ENCODE measurements at places on chromosomes 7 and 10. TPM values are rescaled to one million over a fixed set of nuclear protein-coding genes. Genes with fewer than 3 reads are reported as not detected.
A peak's percentile ranks its signal among the peaks of the same experiment; 100 is the strongest.

The FAM25A gene
- total RNA-seq, result not detected

The TAS2R5 gene
- total RNA-seq, result 2.5 TPM

The GPR146 gene
- 9.2 TPM for total RNA-seq

The SLC26A5 gene
- not detected for total RNA-seq

The ARMC3 gene
- total RNA-seq, result not detected

The PNLIPRP2 gene
- not detected for total RNA-seq

The MMD2 gene
- not detected for total RNA-seq

The AKR1C8 gene
- not detected for total RNA-seq

GRCh38 chr7:22363756-22364422, 6.9 kb upstream of the RAPGEF5 start:
- peak overlapping the region; percentile 45 for H3K4me3 ChIP-seq
- H3K4me1 ChIP-seq, result peaks cover 68% of the 10 kb centered on the region
- H3K27ac ChIP-seq, result peak overlapping the region; percentile 99

DNA sequence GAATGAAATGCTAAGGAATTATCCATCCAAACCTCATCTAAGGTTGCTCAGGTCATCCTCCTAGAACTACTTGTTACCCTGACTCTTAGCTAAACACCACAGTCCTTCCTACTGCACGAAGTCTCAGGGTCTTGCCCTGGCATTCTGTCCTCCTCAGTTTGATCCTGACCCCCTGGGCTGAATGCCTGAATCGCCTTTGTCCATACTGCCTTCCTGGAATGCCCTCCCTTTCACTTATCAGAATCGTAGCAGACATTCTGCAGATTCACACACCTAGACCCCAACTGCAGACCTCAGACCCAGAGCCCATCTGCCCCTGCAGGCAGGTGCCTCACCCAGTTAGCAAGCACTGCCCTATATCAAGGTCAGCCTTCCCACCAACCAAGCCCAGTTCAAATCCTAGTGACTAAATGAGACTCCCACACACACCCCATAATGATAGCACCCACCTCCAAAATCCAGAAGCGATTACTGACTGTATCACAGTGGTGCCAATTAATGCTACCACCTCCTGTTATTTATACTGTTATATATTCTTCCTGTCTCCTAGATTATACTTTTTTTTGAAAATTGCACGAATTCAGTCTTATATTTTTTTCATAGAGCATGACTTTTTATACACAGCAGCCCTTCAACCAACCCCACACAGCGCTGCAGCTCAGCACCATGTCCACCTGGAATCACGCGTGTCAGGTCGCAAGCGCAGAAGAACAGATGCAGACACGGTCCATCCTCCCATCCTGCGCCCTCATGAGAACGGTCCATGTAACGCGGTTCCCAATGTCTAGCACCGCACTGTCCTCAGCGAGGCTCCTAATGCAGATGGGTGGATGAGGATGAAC, 3.7 kb downstream of the PARD3 start:
- DNase-seq, result no peak
- H3K27ac ChIP-seq, result no peak overlapping the region
- H3K36me3 ChIP-seq, result no peaks in the 10 kb centered on the region
- H3K27me3 ChIP-seq, result no peaks in the 10 kb centered on the region
- no peak overlapping the region for H3K4me3 ChIP-seq
- H3K4me1 ChIP-seq, result no peaks in the 10 kb centered on the region

DNA sequence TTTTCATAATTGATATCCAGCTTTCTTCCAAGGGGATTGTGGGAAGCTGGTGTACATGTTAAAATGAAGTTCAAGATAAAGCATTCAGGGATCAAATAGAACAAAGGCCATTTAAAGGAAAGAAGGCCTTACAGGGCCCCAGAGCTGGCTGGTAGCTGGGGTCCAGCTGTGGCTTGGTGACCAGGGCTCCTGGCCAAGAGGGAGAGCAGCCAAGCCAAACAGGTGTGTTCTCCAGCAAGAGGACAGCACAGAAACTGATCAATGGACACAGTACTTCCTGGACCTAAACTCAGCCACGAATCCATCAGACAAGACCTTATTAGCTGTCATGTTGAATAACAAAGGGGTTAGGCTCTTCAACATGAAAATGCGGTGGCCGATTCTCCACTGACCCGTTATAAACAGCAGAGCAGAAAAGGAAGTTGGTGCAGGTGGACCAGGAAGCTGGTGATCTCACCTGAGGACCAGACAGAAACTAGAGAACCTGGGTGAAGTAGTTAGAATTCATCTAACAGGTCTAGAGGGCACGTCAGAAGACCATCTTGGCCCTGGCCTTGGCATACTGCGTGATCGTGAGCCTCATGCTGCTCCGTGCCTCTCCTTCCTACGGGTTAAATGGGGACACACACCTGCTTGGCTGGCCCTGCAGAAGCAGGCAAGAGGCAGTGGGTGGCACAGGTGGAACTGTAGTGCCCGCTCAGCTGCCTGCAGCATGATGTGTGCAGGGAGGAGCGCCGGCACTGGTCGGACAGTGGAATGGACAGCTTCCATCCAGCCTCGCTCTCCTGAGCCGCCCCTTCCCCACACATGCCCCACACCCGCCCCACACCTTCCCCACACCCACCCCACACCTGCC, 53.8 kb downstream of the PARP12 start:
- no peaks in the 10 kb centered on the region for H3K36me3 ChIP-seq
- no peak for DNase-seq
- no peaks in the 10 kb centered on the region for H3K4me1 ChIP-seq

DNA sequence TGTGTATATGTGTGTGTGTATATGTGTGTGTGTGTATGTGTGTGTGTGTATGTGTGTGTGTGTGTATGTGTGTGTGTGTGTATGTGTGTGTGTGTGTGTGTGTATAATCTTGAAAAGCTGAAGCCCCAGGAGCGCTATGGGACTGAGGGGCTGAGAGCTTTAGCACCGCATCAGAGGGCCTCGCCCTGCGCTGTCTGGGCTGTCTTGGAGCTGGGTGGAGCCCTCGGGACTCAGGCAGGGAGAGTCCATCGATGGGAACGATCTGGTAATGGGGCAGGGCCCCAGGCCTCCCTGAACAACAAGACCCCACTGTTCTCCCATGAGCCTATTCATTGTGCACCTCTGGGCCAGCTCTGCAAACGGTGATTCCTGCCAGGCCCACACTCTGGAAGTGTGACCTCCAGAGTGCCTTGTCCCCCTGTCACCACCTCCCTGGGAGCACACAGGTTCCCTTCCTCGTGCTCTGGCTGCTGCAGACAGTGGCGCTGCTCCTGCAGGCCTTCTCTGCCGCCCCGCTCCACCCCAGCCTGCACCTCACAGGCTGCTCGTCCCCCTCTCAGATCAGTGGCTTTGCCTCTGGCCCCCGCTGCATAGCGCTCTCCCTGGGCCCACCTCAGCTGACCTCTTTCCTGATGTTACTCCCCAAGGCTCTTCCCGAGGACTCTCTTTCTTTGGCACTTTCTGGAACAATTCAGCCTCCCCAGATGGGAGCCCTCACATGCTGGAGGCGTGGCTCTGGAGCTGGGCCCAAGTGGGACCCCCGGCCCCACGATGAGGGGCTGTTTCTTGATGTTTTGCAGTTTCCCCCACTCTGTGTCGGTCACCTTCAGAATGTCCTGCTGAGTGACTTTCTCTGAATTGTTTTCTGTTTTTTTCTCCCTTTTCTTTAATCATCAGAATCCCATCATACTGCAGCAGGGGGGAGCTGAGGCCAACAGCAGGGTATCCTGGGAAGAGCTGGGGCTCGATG, 542.2 kb upstream of the FOXK1 start:
- no peak overlapping the region for H3K27ac ChIP-seq
- H3K4me1 ChIP-seq, result no peaks in the 10 kb centered on the region
- DNase-seq, result no peak
- no peaks in the 10 kb centered on the region for H3K27me3 ChIP-seq
- no peaks in the 10 kb centered on the region for H3K36me3 ChIP-seq

- no peaks in the 10 kb centered on the region for H3K27me3 ChIP-seq
- DNase-seq, result no peak
- H3K36me3 ChIP-seq, result no peaks in the 10 kb centered on the region
Measured at GRCh38 chr10:133471300-133472109, 17.8 kb downstream of the SCART1 start.

- DNase-seq, result no peak
- H3K4me3 ChIP-seq, result no peak overlapping the region
- H3K27me3 ChIP-seq, result no peaks in the 10 kb centered on the region
- H3K27ac ChIP-seq, result no peak overlapping the region
- H3K36me3 ChIP-seq, result no peaks in the 10 kb centered on the region
- H3K4me1 ChIP-seq, result no peaks in the 10 kb centered on the region
Measured at GRCh38 chr7:116451957-116452729, 47.4 kb upstream of the CAV2 start.

- no peaks in the 10 kb centered on the region for H3K36me3 ChIP-seq
- no peak overlapping the region for H3K4me3 ChIP-seq
- peaks cover 7% of the 10 kb centered on the region for H3K4me1 ChIP-seq
- no peaks in the 10 kb centered on the region for H3K27me3 ChIP-seq
- H3K27ac ChIP-seq, result no peak overlapping the region
- DNase-seq, result peak; percentile 51
Measured at GRCh38 chr7:75905785-75906604, 9.0 kb upstream of the POR start.

DNA sequence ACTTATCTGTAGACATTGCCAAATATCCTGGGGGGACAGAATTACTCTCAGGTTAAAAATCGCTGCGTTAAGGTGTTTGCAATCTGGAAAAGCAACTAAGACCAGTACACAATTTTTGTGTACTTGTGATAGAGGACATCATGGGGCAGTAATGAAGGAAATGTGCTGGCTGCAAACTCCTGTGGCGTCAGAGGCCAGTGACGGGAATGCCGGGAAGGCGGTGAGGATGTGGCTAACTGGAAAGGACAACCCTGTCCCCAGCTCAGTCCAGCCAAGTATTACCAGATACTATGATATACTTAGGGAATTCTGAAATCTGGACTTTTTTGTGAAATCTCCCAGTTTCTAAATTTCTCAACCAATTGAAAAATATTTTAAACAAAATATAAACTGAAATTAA, 103.1 kb upstream of the NANOS1 start:
- no peaks in the 10 kb centered on the region for H3K4me1 ChIP-seq
- no peak overlapping the region for H3K27ac ChIP-seq
- H3K27me3 ChIP-seq, result no peaks in the 10 kb centered on the region
- DNase-seq, result no peak

DNA sequence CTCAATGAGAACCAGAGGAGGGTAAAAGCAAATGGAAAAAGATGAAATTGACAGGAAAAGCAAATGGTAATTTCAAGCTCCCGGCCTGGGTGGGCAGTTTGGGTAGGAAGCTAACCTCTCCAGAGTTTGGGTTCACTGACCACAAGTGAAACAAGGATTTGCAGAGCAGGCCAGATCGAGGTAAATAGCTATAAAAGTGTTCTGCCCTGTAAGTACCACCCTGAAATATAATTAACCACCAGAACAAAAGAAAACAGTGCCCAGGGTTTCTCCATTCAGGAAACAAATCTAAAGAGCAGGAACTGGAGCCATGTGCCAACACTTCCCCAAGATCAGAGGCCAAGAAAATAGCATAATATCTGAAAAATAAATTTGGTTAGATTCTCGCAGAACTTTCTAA, 276.7 kb upstream of the MEOX2 start:
- H3K27ac ChIP-seq, result no peak overlapping the region
- no peaks in the 10 kb centered on the region for H3K4me1 ChIP-seq
- no peak for DNase-seq
- no peaks in the 10 kb centered on the region for H3K36me3 ChIP-seq
- no peak overlapping the region for H3K4me3 ChIP-seq
- no peaks in the 10 kb centered on the region for H3K27me3 ChIP-seq

- H3K4me1 ChIP-seq, result no peaks in the 10 kb centered on the region
- no peak for DNase-seq
- H3K27me3 ChIP-seq, result no peaks in the 10 kb centered on the region
- H3K36me3 ChIP-seq, result no peaks in the 10 kb centered on the region
- no peak overlapping the region for H3K27ac ChIP-seq
- H3K4me3 ChIP-seq, result no peak overlapping the region
Measured at GRCh38 chr7:74489997-74490945, 36.6 kb downstream of the GTF2IRD1 start.

GRCh38 chr7:12692479-12693259, 5.2 kb downstream of the ARL4A start:
- no peaks in the 10 kb centered on the region for H3K4me1 ChIP-seq
- H3K36me3 ChIP-seq, result no peaks in the 10 kb centered on the region
- no peak overlapping the region for H3K27ac ChIP-seq
- H3K27me3 ChIP-seq, result no peaks in the 10 kb centered on the region

DNA sequence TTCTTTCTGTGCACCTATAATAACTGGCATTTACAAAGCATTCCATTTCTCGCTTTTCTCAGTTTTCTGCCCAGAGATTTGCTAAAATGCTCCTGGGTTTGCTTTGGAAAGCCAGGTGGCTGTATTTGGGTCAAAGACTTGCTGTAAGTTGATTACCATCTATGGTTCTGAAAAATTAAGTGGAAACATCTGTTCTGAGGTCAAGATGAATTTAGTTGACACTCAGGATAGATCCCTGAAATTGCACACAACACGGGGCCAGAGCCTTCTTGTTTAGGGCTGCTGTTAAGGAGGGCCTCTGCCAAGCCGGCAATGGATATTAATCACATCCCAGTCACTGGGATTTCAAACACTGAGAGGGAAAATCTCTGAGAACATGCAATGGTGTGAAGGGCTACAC, 111.6 kb upstream of the GLI3 start:
- H3K27ac ChIP-seq, result no peak overlapping the region
- no peaks in the 10 kb centered on the region for H3K4me1 ChIP-seq
- H3K27me3 ChIP-seq, result no peaks in the 10 kb centered on the region
- no peak overlapping the region for H3K4me3 ChIP-seq

GRCh38 chr7:97218767-97219166, 101.3 kb downstream of the SDHAF3 start:
- H3K4me3 ChIP-seq, result no peak overlapping the region
- 0 out of 2 replicates have a peak, but pooled peaks cover 2% of the 10 kb centered on the region for H3K27me3 ChIP-seq
- no peaks in the 10 kb centered on the region for H3K36me3 ChIP-seq

DNA sequence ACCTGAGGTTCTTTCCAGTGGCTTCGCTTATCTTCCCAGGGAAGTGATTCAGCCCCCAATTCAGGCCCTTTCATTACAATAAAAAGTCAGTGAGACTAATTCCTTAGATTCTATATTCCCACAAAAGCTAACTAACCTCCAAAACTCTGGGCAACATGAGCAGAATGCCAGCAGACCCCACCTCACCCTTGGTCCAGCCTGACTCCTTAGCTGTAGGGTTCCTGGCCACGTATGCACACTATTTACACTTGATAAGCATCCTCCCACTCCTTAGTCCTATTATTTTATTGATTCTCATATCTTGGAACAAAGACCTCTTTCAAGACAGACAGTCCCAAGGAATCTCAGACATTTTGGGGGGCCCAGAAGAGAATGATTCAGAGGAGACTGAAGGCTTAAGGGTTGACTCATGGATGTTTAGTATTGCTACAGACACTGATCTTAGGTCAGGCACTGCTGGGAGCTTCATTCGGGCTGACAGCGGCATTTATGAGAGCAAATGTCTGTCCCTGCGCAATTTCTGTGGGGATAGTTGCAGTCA, 162.6 kb upstream of the GDF10 start:
- H3K4me3 ChIP-seq, result no peak overlapping the region
- no peaks in the 10 kb centered on the region for H3K27me3 ChIP-seq
- no peaks in the 10 kb centered on the region for H3K36me3 ChIP-seq
- H3K27ac ChIP-seq, result no peak overlapping the region
- no peaks in the 10 kb centered on the region for H3K4me1 ChIP-seq

- H3K4me3 ChIP-seq, result no peak overlapping the region
- DNase-seq, result no peak
- no peaks in the 10 kb centered on the region for H3K4me1 ChIP-seq
- no peaks in the 10 kb centered on the region for H3K27me3 ChIP-seq
- H3K27ac ChIP-seq, result no peak overlapping the region
Measured at GRCh38 chr7:18975689-18976280, 141.7 kb downstream of the TWIST1 start.

Measured in Karpas-422 (cell line).